ENCODE measurements at places on chromosomes 3 and 15. TPM values are rescaled to one million over a fixed set of nuclear protein-coding genes. Genes with fewer than 3 reads are reported as not detected.
A peak's percentile ranks its signal among the peaks of the same experiment; 100 is the strongest.

Gene SKOR1
- total RNA-seq, result 0.57 TPM

Gene ILDR1
- total RNA-seq, result 17.7 TPM

Gene TUSC7
- not detected for total RNA-seq

Gene AMT
- total RNA-seq, result 15.2 TPM

Gene P2RY12
- total RNA-seq, result 2.2 TPM

Gene UTS2B
- total RNA-seq, result 0.41 TPM

Gene RNU5B-1
- total RNA-seq, result 54.0 TPM

Gene VPS39
- total RNA-seq, result 70.9 TPM

Gene DPPA4
- not detected for total RNA-seq

Gene UQCC5
- 26.8 TPM for total RNA-seq

Gene BCL2A1
- 2.4 TPM for total RNA-seq

Gene TUSC2
- total RNA-seq, result 33.6 TPM

DNA sequence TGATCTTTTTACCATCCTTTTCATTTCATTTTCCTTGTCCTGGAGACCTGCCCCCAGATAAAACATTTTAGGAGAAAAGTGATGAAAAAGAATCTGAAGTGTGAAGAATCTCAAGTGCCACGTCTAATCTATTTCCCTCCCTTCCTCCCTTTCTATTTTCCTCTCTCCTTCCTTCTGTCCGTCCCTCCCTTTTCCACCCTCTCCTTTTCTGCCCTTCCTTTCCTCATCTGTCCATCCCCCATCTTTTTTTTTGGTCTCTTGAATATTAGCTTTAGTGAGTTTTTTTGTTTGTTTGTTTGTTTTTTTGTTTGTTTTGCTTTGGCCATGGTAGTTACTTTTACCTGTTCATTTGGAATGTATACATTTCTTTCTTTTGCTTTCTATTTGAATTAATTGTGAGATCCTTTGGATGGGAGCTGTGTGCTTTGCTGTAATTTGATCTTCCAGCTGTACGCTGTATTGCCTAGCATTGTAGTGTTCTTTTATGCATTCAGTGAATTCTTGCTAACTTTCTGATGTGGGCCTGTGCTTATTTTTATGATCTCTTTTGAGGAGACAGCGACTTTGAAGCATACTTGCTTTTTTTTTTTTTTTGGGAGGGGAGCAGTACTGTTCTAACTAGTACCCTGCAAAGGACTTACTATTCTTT, 19.2 kb downstream of the CDIN1 start:
- peak; percentile 68 for DNase-seq

DNA sequence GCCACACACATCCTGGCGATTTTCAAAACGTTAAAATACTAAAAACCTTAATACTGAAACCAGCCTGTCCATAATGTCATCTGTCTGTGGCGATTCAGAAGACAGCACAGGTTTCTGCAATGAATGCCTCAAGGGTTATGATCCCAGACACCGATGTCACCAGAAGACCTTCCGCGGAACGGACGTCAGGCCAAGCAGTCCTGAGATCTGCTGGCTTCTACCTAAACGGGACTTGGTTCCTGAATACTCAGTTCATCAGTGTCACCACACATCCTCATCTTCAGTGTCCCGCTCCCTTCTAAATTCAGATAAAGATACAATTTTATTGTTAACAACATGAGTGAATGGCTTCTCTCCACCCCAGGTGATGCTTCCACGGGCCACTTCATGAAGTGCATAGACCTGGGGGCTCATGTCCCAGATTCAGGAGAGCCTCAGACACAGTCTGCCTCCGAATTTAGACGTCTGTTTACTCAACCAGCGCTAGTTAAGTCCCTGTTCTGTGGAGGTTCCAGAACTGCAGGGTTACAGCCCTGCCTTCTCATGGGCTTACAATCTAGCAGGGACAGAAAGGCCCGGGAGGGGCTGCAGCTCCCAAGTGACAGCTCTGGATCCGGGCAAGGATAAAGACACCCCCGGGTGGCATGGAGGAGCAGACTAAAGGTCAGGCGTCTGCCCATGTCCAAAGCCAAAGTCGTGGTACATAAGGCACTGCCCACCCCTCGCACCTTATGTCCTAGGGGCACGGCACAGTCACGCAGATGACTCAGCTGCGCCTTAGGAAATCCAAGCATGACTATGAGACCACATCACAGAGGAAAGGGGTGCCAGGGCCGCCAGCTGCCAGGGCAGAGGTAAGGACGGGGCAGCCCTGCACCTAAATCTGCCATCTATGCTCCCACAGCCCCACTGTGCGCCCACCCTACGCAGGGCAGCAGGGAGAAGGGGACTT, 75.9 kb downstream of the VGLL4 start:
- no peak for DNase-seq

DNA sequence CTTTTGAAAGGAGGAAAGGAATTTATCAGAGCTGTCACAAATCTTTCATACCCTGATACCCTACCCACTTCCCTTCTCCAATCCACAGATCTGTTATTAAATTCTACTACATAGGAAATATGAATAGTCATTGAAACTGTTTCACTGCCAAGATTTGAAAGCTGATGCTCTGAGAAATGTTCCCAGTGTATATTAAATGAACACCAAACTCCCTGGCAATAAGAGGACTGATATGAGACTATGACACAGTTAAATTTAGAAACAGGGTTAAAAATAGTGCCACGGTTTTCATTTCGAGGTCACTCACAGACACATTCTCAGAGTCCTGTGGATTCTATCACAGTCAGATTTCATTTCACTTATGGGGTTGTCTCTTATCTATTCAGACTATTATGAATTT, 27.2 kb upstream of the GBE1 start:
- DNase-seq, result no peak

- peak; percentile 83 for DNase-seq
Measured at GRCh38 chr15:71337197-71337845, 222.1 kb downstream of the THSD4 start.

DNA sequence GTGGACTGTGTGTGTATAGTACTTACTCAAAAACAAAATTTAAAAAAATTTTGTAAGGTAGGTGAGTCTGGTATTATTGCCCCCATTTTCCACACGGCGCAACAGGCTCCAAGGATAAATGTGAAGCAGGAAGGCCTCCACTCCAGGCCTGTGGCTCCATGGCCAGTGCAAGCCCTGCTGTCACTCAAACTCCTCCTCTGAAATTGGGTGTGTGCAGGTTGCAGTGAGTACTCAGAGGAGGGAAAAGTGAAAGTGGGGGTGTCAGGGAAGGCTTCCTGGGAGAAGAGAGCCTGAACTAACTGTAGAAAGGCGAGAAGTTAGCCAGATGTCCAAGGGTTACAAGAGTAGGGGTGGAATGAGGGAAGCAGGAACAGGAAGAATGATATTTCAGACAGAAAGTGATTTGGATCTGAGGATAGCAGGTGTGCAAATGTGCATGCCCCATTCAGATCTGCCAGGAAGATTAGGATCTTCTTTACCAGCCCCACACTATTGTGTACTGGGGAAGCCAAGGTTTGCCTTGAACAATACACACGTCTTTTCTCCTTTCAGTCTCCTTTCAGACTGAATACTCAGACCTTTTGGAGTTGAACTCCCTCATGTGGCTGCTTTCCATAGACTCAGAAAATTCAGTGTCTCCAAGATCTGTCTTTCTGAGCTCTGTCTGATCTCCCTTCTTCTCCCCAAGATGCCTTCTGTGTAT, 48.7 kb upstream of the RYK start:
- no peak for DNase-seq

DNA sequence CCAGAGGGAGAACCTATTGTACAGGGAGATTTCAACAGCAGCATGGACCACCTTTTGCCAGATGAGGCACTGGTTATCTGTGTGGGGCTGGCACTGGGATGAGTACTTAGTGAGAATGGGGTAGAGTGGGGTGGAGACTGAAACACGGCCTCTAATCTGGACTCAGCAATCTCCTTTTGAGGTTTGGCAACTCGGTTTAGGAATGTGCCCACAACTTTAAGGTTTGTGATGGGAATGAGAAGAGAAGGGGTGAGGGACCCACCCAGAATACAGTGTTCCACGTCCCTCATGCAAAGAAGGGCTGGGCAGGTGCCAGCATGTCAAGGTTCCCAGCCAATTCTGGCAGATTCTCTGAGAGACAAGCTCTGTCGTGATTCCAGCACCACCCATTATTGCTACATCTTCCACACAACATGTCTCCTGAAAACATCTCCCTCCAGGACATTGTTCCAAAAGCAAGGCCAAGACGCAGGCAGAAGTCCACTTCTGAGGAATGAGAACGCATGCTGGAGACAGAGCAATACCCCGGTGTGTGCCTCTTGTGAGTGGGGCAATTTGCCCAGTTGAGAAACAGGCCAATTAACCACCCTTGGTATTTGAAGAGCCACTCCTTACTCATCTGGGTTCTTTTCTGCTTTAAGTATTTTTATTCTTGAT, 37.5 kb upstream of the CCR4 start:
- no peak for DNase-seq

- DNase-seq, result no peak
Measured at GRCh38 chr15:90967206-90967605, 12.5 kb downstream of the RCCD1 start.

- no peak for DNase-seq
Measured at GRCh38 chr3:189096092-189096491, 75.7 kb upstream of the TPRG1 start.

DNA sequence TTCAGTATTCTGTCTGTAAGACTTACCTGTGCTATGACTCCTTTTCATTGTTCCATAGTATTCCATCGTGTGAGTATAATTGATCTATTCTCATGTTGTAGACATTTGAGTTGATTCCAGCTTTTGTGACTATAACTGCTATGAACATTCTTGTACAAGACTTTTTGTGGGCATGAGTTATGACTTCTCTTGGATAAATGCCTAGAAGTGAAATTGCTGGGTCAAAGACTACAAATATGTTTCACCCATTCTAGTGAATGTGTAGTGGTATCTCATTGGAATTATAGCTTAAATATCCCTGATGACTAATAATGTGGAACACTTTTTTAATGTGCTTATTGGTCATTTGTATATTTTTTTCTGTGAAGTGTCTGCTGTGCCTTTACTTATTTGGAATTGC, 27.6 kb upstream of the NPHP3 start:
- DNase-seq, result no peak

DNA sequence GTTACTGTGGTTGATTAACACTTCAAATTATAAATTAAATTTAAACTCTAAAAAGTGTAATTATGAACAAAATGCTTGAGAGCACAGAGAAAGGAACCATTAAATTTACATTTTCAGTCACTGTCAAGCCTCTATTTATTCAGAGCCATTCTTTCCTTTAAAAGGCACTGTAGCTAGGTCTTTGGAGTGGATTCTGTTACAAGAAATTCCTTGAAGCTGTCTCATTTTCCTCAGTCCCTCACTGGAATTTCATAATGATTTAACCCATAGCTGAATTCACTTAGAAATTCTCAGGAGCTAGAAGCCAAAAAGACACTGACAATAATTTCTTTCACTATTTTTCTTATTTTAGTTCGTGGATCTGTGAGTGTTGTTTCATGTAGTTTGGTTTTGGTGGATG, 81.2 kb upstream of the TCF12 start:
- no peak for DNase-seq

DNA sequence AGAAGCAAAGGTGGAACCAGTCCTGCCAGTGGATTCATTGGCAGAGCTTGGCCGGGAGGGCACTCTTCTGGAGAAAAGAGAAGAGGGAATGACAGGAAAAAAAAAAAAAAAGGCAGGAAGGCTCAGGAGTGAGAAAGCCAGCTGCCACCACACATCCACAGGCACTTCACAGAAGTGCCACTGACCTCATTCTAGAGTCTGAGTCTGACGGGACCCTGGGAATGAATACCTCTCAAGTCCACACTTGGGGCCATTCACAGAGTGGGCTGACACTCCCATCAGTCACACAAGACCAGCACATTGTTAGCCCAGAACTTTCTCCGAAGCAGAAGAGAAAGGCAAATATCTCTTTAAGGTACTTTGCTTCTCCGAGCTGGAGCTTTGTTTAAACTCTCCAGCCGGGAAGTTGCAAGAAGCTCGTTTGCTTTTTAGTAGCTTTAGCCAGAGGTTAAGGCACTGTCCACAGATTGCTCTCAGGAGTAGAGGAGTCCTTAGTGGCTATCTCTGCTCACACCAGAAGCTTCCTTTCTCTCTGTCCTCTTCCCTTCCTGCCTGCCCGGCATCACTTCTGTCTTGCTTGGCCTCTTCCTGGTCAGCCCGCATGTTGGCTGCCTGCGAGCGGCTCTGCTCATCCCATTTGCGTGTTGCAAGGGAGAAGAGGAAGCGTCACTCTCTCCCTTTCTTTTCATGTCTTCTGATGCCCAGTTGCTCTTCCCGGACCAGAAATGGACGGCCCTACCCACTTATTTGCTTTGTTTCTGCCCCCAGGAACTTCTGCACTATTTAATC, 53.8 kb downstream of the CMTM6 start:
- DNase-seq, result no peak

DNA sequence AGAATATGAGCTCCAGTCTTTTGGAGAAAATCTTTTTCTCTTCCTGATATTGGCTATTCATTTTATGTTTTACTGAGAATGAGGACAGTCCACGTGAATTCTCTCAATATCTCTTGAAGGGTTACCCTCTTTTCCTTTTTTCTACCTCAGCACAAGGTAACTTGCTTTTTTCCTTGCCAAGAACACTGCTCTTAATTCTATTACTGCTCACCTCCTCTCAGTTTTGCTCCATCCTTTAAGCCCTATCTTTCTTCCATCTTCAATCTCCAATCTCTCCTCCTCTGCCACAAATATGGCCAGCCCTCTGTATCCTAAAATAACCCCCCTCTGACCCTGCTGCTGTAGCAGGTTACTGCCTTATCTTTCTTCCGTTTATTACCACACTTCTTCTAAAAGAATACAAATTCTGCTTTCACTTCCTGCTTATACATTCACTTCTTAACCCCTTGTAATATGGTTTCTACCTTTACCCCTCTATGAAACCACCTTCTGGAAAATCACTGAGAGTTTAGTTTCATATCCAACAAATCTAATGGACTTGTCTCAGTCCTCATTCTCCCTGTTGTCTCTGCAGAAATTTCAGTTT, 89.0 kb downstream of the NFKBIZ start:
- DNase-seq, result no peak

DNA sequence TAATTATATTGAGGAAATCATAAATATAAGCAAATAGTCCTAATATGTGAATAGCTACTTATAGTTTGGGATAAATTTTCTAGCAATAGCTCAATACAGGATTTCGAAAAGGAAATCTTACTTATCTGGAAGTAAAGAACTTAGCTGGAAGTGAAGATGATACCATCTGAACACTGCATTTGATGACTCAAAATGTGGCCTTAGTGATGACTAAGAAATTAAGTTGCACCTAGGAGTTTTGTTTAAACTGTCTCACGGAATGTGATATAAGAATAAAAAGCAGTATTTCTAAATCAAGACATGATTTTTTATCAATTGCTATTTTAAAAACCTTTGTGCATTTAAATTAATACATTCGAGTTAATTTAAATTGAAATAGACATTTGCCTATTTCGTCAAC, 91.2 kb downstream of the EOMES start:
- no peak for DNase-seq

DNA sequence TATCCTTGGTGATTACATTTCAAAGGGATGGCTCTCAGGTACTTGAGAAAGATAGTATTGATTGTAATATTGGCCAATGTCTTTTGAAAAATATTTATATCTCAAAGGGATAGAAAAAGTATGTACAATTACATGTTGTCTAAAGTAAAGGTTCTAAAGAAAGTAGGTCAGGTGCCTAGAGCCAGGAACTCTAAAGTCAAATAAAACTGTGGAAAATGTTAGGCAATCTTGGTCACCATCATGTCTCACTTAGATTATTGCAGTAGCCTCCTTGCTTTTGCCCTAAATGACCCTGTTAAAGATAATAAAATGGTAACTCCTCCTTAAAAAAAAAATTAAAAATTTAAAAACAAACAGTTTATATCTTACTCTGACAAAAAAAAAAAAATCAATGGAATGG, 198.5 kb upstream of the ARPP21 start:
- DNase-seq, result no peak

- DNase-seq, result no peak
Measured at GRCh38 chr15:70274908-70275307, 177.2 kb upstream of the TLE3 start.
